Large intestine (tissue), 12 donors: ENCODE measurements at places on chromosomes 16 and 17.

- no peak for DNase-seq
- no peak overlapping the region for H3K4me3 ChIP-seq
- H3K4me1 ChIP-seq, result peaks cover 66% of the 10 kb centered on the region
- no peaks in the 10 kb centered on the region for H3K27me3 ChIP-seq
- H3K36me3 ChIP-seq, result peaks cover 39% of the 10 kb centered on the region
These were observed 3.7 kb downstream of the TMEM106A start for GRCh38 chr17:43215341-43215740.

DNA sequence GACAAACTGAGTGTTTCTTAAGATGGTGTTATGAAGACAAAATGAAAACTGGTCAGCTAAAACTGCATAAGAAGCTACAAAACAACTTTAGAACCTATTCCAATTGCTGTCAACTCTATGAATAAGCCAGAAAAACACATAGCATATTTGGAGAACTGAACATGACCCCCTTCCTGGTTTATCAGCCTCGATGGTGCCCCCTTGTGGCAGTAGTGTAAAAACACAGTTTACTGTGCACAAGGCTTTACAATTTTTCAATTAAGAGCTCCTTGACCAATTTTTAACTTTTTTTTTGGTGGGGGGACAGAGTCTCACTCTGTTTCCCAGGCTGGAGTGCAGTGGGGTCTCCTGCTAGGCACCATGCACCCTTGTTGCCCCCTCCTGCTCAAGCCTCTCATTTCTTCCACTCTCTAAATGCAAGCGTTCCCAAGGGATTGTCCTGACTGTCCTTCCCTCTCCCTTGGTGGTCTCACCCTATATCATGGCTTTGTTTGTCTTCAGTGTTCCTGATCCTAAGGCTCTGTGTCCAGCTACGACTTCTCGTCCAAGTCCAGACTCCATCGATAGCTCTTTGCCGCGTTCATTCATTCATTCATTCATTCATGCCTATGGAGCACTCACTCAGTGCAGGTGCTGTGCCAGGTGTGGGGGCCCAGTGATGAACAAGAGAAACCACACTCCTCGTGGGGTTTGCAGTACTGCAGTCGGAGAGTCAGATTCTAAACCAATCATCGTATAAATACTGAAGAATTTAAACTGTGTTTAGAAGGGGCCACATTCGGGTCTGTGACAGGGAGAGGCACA, 7.5 kb downstream of the EIF1 start:
- no peak overlapping the region for H3K4me3 ChIP-seq
- DNase-seq, result peak; percentile 29
- peaks cover 11% of the 10 kb centered on the region for H3K4me1 ChIP-seq
- H3K27me3 ChIP-seq, result no peaks in the 10 kb centered on the region
- H3K27ac ChIP-seq, result no peak overlapping the region
- H3K36me3 ChIP-seq, result peaks cover 38% of the 10 kb centered on the region

DNA sequence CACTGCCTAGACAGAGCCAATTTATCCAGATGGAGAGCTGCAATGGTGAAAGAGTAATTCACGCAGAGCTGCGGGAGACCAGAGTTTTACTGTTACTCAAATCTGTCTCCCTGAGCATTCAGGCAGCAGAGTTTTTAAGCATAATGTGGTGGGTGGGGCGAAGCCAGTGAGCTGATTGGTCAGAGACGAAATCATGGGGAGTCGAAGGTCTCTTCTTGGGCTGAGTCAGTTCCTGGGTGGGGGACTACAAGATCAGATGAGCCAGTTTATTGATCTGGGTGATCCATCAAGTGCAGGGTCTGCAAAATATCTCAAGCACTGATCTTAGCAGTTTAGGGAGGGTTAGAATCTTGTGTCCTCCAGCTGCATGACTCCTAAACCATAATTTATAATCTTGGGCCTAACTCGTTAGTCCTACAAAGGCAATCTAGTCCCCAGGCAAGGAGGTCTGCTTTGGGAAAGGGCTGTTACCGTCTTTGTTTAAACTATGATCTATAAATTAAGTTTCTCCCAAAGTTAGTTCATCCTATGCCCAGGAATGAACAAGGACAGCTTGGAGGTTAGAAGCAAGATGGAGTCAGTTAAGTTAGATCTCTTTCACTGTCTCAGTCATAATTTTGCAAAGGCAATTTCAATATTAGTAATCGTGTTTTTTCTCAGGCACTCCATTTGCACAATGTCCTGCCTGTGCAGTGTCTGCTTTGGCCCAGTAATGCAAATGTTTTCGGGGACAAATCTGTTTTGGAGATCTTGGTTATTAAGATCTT, 27.0 kb downstream of the PIGL start:
- no peaks in the 10 kb centered on the region for H3K27me3 ChIP-seq
- H3K4me3 ChIP-seq, result no peak overlapping the region
- H3K36me3 ChIP-seq, result no peaks in the 10 kb centered on the region
- H3K27ac ChIP-seq, result peak overlapping the region; percentile 36
- DNase-seq, result no peak

GRCh38 chr16:72302332-72302731, 130.4 kb upstream of the PMFBP1 start:
- DNase-seq, result no peak
- H3K27ac ChIP-seq, result no peak overlapping the region
- peaks cover 12% of the 10 kb centered on the region for H3K4me1 ChIP-seq

- no peaks in the 10 kb centered on the region for H3K27me3 ChIP-seq
- no peak overlapping the region for H3K4me3 ChIP-seq
- no peaks in the 10 kb centered on the region for H3K36me3 ChIP-seq
- peak overlapping the region; percentile 5 for H3K27ac ChIP-seq
- H3K4me1 ChIP-seq, result peaks cover 3% of the 10 kb centered on the region
- DNase-seq, result no peak
These were observed 9.1 kb downstream of the PHKB start for GRCh38 chr16:47470211-47470610.

- DNase-seq, result peak; percentile 99
- H3K27me3 ChIP-seq, result no peaks in the 10 kb centered on the region
- H3K4me1 ChIP-seq, result peaks cover 8% of the 10 kb centered on the region
- peak within 1 kb of the TSS; percentile 86 for H3K27ac ChIP-seq
- peak within 1 kb of the TSS; percentile 97 for H3K4me3 ChIP-seq
- H3K36me3 ChIP-seq, result peaks cover 43% of the 10 kb centered on the region
These were observed at the start of the genes DHX38 and TXNL4B for GRCh38 chr16:72093448-72094265. TSS of gene DHX38 (plus strand) at chr16:72093847. CDS start at chr16:72096158, 2,311 bp downstream. TSS of gene TXNL4B (minus strand) at chr16:72093620. CDS start at chr16:72090749, 2,871 bp downstream.

GRCh38 chr17:44464037-44464436, 39.2 kb downstream of the GPATCH8 start:
- H3K27ac ChIP-seq, result no peak overlapping the region
- H3K27me3 ChIP-seq, result no peaks in the 10 kb centered on the region
- no peak for DNase-seq
- no peaks in the 10 kb centered on the region for H3K4me1 ChIP-seq
- H3K36me3 ChIP-seq, result peaks cover 12% of the 10 kb centered on the region
- H3K4me3 ChIP-seq, result no peak overlapping the region

DNA sequence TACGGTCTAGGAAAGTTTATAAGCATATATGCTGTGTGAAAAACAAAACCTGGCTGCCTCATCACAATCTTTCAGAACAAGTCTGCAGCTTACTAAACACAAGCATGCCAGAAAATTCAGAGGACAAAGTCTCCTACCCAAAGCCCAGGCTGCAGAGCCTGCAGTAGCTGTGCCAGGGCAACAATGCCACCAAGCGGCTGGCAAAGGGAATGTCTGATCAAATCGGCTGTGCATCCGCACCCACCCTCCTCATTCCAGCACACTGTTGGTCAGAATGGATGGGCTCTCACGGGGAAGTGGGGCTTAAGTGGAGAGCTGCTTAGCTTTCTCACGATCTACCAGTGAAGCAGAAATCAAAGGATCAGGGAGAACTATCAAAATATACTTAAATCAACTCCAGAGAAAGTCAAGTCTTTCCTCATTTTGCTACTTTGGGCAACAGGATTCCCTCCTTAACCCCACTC, 73.5 kb downstream of the CYTH1 start:
- H3K27ac ChIP-seq, result no peak overlapping the region
- peaks cover 36% of the 10 kb centered on the region for H3K36me3 ChIP-seq
- DNase-seq, result peak; percentile 65
- H3K27me3 ChIP-seq, result no peaks in the 10 kb centered on the region
